Smooth muscle cell of trachea (primary cell): ENCODE measurements at places on chromosomes 3 and 15. TPM values are rescaled to one million over a fixed set of nuclear protein-coding genes. Genes with fewer than 3 reads are reported as not detected.

The TLR9 gene
- under 0.01 and 0.17 TPM in 2 replicates for total RNA-seq

The GP5 gene
- total RNA-seq = 0.17 TPM in 1 of 2 replicates, not detected in the other

The DENND4A gene
- total RNA-seq = 28.4 and 31.7 TPM in 2 replicates

The CYP11A1 gene
- total RNA-seq = 0.83 and 1.0 TPM in 2 replicates

The SEMA3G gene
- total RNA-seq = under 0.01 and 0.15 TPM in 2 replicates

The ITIH4 gene
- 0.44 and 3.3 TPM in 2 replicates for total RNA-seq

The CIP2A gene
- total RNA-seq = 5.8 and 27.3 TPM in 2 replicates

The IGSF11 gene
- 0.44 TPM in 1 of 2 replicates, not detected in the other for total RNA-seq

The AADAC gene
- 0.33 TPM in 1 of 2 replicates, not detected in the other for total RNA-seq

The ARGFX gene
- not detected in 2 replicates for total RNA-seq

The INKA1 gene
- 9.3 and 10.5 TPM in 2 replicates for total RNA-seq

The SMCO1 gene
- total RNA-seq = not detected in 2 replicates

The SERINC4 gene
- total RNA-seq = 0.15 TPM in 1 of 2 replicates, not detected in the other

The CYP8B1 gene
- not detected in 2 replicates for total RNA-seq
